Cortex of kidney (tissue), 1 donor: ENCODE measurements at places on chromosomes 2 and 18.

GRCh38 chr2:127584047-127584446 is 48.6 kb downstream of the MYO7B start:
- DNase-seq = no peak

DNA sequence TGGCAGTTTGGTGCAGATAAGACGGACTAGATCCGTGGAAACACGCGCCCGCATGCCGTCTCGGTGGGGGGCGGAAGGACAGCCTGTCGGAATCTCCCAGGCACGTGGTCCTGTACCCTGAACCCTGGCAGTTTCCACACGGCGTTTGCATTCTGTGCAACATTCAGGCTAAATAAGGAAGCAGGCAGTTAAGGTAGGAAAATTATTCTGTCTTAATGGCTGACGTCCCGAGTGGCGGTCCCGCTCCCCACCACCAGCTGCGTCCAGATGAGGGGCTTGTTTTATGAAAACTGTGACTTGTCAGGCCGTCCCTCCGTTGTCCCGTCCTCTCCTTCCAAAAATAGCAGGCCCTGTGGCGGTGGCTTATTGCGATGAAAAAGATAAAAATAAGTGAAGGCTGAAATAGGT is 120.2 kb downstream of the NFATC1 start:
- no peak for DNase-seq

DNA sequence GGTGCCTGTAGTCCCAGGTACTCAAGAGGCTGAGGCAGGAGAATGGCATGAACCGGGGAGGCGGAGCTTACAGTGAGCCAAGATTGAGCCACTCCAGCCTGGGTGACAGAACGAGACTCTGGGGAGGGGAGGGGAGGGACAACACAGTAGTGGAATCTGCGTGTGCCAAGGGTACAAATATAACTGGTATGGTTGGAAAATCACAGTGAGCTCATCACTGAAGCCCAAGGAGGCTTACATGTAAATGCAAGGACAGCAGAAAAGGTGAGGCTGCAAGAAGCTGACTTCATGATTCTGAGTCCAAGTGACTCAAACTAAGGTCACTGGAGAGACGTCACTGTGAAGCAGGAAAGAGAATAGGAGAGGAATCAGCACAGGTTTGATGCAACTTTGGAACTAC is 9.2 kb downstream of the SEPTIN10 start:
- DNase-seq = no peak

GRCh38 chr2:71609029-71609428 is 155.7 kb downstream of the DYSF start:
- DNase-seq = no peak

- no peak for DNase-seq
Observed at GRCh38 chr2:31219131-31219969, 2.0 kb upstream of the CAPN14 start.

- no peak for DNase-seq
Observed at GRCh38 chr2:54574107-54574859, 118.2 kb downstream of the SPTBN1 start.

- DNase-seq = no peak
Observed at GRCh38 chr2:186853951-186854350, 5.0 kb upstream of the ZSWIM2 start.

GRCh38 chr2:207311316-207312005 is 145.7 kb upstream of the KLF7 start:
- DNase-seq = no peak

GRCh38 chr18:58156516-58156915 is 112.5 kb downstream of the NEDD4L start:
- DNase-seq = no peak

GRCh38 chr2:206443735-206444527 is 599 bp downstream of the ADAM23 start:
- no peak for DNase-seq

DNA sequence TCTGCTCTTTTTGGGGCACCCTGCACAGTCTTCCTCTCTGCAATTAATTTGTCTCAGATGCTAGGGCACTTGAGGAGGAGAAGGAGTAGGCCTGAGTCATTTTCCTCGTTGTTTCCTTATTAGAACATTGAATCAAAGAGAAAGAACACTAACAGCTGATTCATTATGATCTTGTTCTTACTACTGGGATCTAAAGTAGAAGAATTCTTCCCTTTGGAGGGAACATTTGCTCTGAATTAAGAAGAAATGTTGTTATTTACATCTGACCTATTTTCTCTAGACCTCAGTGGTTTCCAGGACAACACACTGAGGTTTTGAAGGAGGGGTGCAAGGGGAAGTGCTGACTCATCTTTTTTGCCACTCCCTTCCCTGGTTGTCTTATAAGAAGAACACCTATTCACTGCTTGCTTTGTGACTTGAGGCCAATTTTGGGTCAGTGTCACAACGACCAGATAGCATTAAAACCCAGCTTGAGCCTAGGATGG is 24.3 kb upstream of the STAT1 start:
- DNase-seq = no peak

DNA sequence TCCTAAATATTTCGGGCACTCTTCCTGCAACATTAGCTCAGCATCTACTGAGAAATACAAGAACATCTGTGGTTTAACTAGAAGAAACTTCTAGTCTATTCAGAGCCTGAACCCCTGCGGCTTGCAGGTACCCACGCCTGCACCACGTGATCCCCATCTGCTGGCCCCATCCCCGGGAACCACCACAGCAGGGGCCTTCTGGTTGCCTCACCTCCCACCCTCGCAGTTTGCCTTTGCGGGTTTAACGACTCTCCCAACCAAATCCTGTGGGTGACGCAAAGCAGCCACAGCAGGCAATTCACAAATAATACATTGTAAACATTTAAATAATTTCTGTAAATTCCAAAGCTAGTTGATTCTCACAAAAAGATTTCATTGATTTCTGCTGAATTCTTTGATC is 90.2 kb upstream of the TMEM18 start:
- no peak for DNase-seq

GRCh38 chr2:71937396-71937795 is 210.3 kb downstream of the CYP26B1 start:
- no peak for DNase-seq

DNA sequence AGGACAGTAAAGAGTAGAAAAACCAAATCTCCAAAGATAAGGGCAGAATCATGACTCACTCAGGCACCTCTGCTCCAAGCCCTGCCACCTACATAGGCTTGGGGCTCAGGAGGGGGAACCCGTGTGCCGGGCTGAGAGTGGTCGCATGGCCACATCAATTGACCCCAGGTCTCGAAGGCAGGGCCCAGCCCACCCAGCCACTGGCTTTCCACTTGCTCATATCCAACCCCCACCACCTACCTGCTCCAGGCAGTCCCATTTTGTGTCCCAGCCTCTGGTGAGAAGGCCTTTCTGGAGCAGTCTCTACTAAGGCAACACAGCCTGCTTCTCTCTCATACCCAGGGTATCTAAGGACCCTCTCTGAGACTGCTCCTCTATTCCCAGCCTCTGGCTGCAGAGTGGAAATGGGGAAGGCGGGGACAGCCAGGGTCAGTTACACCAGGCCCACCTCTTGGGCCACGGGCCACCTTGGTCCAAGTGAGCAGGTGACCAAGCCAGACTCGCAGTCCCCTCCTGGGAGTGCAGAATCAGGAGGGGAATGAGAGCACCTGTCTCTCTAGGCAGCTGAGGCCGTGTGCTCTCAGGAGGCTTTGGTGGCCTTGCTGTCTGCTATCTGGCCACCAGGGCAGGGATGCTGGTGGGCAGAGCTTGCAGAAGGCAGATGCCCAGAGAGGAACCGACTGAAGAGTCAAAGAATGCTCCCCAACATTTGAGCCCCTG is 20.8 kb downstream of the TFCP2L1 start:
- no peak for DNase-seq

- DNase-seq = no peak
Observed at GRCh38 chr2:27264253-27264752, 1.5 kb upstream of the SLC30A3 start.

GRCh38 chr18:51009072-51009471 is 20.9 kb upstream of the SMAD4 start:
- no peak for DNase-seq

DNA sequence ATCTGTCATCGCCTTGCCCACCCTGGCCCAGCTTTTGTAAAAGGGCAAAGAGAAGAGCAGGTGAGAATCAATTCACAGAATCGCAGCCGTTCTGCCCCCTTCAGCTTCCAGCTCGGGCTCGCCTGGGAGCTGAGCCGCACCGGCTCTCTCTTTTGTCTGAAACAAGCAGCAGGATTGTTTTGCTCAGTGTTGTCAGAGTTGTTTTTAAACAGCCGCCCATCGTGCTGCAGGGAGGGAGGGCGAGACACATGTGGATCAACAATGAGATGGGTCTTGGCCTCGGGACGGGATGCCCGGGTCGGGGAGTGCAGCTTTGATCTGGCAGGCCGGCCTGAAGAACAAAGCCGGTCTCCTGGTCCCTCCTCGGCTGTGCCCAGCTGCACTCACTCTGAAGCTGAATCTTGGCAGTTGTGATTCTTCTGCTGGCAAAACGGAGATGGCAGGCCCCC is 39.7 kb upstream of the HDAC4 start:
- no peak for DNase-seq

- no peak for DNase-seq
Observed at GRCh38 chr2:118812552-118812951, 34.9 kb downstream of the EN1 start.

DNA sequence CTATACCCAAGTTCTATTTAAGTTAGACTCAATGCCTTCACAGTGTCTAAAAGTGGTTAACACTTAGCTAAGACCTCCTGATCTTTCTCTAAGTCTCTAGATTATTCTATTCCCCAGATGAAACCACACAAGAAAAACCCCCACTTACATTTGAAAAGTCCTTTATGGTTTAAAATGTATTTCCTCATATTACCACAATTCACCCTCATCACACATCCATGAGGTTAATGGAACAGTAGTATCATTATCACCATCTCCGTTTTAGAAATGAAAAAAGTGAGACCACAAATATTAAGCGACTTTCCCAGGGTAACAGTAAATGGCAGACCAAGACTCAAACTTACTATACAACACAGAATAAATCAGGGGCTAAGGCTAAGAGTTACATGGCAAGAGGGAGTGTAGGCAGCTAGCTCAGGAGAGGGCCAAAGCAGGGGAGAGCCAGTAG is 28.6 kb downstream of the EPG5 start:
- no peak for DNase-seq

DNA sequence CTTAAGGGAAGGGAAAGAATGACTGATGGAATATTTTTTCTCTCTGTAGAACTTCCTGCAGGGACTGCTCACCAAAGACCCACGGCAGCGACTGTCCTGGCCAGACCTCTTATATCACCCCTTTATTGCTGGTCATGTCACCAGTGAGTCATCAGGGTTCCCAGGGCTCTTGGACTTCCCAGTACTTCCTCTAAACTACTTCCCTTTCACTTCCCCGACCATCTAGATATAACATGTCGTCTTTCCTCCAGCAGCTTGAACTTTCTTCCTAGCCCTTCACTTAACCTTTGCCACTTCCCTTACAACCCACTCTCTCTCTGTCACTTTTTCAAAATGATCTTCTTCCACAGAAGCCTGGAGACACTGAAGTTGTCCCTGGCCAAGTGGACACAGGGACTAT is 7.2 kb downstream of the STK36 start:
- no peak for DNase-seq

- no peak for DNase-seq
Observed at GRCh38 chr2:236575510-236575909, 5.9 kb downstream of the ACKR3 start.

DNA sequence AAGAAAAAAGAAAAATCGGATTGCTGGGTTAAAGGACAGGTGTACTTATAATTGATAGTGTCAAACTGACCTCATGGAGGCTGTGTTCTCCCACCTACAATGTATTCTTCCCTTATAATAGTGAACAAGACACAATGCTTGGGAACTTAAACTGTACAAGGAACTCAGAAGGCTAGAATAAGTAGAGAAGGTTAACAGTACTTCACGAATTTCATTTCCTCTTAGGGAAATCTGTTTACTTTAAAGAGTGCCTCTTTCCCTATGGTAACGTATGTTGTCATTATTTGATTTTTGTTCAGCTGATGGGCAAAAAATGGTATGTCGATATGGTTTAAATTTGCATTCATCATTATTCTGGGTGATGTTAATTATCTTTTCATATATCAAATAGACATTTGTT is 9.2 kb upstream of the HK2 start:
- no peak for DNase-seq

DNA sequence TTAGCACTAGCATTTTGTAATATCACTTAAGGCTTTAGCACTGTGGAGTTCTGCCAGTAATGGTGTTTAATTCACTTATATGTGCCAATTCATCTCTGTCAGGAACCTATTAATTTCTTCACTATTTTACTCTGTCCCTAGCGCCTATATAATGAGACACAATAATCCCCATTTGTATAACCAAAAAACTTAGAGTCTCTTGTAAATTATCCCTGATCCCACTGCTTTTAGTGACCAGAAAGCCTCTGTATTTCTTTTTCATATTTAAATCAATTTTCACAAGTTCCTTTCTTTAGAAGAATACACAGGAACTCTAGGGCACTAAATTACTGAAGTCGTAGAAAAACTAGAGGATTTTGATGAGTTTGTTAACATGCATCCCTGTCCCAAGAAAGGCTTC is 242.7 kb upstream of the NRP2 start:
- no peak for DNase-seq

DNA sequence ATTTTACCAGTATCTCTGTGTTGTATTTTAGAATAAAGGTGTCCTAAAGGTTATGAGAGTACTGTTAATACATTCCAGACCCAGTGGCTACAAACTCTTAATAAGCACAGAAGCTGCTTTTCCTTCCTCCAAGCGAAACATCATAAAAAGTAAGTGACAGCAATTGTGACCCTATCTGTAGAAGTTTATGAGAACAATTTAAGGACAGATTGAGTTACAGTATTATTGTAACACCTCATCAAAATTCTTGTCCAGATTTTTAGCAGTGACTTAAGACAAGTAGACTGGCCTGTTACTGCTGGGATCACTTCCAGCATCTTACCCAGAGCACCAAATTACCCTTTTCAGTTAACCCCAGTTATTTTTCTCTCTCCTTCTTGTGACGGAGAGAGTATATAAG is 154.6 kb downstream of the ERBB4 start:
- DNase-seq = no peak

DNA sequence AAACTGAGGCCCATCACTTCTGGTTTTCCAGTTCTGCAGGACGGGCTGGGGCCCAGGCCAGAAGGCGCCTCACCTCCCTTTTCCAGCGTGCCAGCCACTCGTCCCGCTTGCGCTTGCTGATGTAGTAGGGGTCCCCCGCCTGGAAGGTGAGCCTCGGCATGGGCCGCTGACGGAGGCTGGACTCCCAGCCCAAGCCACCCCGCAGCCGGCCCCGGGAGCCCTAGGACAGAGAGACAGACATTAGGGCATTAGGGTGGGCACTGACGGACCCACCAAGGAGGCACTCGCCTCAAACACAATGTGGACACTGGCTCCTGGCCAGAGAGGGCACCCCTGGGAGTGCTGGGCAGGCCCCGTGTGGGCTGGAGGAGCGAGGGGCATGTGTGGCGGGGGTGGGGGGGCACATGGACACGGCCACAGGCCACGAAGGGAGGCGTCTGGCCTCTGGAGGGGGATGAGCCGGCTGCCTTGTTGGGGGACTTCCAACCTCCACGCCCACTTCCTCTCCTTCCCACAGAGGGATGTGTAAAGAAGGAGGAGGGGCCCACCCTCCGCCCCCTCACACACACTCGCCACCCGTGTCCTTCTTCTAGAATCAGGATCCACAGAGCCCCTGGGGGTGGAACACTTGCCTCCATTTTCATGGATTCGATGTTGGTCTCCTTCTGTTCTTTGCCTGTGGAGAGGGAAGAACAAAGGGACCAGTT is 66.7 kb downstream of the DNMT3A start:
- no peak for DNase-seq
